ENCODE measurements at places on chromosomes 1 and 21.

DNA sequence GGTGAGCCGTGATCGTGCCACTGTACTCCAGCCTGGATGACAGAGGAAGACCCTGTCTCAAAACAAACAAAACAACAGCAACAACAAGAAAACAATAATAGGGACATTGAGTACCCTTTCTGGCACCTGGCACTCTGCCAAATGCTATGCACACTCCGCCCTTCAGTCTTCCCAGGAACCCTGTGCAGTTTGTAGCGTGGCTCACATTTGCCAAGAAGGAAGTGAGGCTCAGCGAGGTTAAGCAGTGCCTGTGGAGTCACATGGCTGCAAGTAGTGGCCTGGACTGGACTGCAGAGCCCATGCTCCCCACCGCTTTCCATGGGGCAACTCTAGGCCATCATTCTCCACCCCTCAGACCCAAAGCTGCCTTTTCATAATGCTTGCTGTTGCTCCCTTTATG lies 5.3 kb upstream of the EVA1B start:
- DNase-seq: no peak

DNA sequence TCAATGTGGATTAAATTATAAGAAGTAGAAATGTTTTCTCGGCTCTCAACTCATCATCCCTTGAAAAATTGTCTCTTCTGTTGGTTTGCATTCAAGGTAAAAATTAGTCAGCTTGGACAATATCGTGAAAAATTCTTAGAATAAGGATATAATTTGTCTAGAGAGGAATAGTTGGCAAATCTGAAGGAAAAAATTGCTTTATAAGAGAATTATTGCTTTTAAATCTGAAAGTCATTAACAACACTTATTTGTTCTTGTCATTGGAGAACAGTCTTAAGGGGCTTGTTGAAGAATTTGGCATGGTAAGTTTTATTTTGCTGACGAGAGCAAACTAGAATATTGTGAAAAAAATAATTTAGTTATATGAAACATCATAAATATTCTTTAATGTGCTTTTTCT lies 26.4 kb downstream of the ANGPTL1 start:
- no peak for DNase-seq

GRCh38 chr1:2001773-2002411 lies 1.7 kb downstream of the CFAP74 start:
- DNase-seq: no peak

- DNase-seq: no peak
These were observed 48.5 kb upstream of the IKBKE start for GRCh38 chr1:206421616-206422340.

GRCh38 chr1:61261595-61261994 lies 179.2 kb downstream of the NFIA start:
- no peak for DNase-seq

DNA sequence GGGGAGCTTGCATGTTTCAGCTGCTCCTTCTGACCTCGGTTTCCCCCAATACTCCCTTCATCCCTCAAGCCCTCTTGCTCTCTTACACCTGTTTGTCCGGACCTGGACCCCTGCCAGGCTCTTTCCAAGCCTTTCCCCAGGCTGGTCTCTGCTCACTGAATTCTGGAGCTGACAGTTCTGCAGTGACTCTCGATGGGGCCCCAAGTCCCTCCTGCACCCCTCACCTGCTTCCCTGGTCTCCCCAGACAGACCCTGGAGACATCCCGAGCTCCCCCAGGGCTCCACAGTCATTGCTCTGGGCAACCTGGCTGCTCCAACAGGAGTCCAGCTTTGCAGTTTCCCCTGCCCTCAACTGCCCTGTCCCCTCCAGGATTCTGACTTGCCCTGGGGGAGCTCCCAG lies 198.6 kb downstream of the GRIK3 start:
- DNase-seq: no peak

- no peak for DNase-seq
These were observed 12.2 kb upstream of the SLC44A3 start for GRCh38 chr1:94807742-94808491.

GRCh38 chr1:105641407-105641806 lies 1415.1 kb upstream of the PRMT6 start:
- no peak for DNase-seq

GRCh38 chr1:206065547-206066145 lies 12.7 kb downstream of the RHEX start:
- DNase-seq: no peak

DNA sequence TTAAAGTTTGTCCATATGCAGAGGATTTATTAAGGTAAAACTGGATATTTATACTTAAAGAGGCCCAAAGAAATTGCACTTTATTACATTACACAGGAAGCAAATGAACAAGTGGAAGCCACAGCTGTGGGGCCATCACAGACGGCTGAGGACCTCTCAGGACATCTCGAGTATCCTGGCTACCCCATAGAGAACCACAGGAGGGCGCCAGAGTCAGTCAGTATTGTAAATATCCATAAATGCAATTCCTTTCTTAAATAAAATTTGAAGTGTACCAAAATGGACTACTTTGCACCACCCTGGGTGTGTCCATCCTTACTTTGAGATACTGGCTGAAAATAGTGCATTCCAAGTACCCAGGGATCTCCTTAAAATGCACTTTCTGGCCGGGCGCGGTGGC lies 257.2 kb downstream of the MRPL39 start:
- no peak for DNase-seq

DNA sequence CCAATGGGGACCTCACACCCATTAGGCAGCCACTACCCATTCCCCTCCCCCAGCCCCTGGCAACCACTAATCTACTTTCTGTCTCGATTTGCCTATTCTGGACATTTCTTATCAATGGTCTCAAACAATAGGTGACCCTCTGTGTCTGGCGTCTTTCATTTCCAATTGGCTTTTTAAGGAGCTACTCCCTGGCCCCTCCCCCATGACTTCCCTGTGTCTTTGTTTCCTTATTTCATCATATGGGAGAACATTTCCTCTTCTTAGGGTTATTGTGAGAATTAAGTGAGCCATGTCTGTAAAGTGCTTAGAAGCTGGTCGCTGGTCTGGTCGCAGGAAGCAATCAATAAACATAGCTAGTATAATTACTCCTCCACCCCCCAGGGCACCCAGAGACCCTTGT lies 80.9 kb downstream of the SPSB1 start:
- DNase-seq: no peak

- DNase-seq: no peak
These were observed 43.6 kb downstream of the CTTNBP2NL start for GRCh38 chr1:112439592-112439991.

DNA sequence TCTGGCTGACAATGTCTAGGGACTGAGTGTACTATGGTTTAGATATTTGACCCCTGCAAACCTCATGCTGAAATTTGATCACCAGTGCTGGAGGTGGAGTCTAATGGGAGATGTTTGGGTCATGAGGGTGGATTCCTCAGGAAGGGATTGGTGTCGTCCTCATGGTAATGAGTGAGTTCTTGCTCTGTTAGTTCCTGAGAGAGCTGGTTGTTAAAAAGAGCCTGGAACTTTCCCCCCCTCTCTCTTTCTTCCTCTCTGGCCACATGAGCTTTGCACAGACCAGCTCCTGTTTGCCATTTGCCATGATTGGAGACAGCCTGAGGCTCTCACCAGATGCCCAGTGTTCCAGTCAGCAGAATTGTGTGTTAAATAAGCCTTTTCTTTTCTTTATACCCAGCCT lies 36.6 kb upstream of the CNIH3 start:
- DNase-seq: no peak

- DNase-seq: no peak
These were observed 239.3 kb downstream of the KCNJ6 start for GRCh38 chr21:37677006-37677405.
